ENCODE measurements at places on chromosomes 6 and 20.

DNA sequence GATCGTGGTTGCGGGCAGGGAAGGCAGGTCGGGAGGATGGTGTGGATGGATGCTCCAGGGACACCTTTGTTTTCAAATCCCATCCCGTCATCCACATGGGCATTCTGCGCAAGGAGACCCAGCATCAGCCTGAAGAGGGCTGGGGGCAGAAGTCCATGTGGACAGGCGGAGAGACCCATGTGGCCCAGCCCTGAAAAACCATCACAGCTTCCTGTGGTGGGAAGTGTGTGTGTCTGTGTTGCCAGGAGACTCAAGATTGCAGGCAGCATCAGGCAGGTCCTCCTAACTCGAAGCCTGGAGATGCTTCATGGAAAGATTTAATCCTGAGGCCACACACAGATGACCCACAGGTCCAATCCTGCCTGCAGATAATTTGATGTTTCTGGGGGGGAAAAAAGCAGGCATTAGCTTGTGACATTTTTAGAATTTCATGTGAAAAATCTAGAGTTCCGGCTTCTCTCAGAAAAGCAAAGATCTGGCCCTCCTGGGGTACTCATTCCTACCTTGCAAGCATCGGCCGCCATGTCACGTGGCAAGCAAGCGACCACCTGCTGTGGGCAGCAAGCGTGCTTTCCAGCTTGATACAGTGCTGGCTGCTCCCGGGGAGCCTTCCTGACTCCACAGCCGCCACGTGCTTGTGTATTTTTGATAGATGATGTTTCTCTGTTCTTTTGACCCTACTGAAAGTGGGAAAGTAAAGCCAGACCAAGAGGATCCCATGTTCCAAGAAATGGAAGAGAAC lies 25.8 kb downstream of the BCAS4 start:
- DNase-seq, result no peak

DNA sequence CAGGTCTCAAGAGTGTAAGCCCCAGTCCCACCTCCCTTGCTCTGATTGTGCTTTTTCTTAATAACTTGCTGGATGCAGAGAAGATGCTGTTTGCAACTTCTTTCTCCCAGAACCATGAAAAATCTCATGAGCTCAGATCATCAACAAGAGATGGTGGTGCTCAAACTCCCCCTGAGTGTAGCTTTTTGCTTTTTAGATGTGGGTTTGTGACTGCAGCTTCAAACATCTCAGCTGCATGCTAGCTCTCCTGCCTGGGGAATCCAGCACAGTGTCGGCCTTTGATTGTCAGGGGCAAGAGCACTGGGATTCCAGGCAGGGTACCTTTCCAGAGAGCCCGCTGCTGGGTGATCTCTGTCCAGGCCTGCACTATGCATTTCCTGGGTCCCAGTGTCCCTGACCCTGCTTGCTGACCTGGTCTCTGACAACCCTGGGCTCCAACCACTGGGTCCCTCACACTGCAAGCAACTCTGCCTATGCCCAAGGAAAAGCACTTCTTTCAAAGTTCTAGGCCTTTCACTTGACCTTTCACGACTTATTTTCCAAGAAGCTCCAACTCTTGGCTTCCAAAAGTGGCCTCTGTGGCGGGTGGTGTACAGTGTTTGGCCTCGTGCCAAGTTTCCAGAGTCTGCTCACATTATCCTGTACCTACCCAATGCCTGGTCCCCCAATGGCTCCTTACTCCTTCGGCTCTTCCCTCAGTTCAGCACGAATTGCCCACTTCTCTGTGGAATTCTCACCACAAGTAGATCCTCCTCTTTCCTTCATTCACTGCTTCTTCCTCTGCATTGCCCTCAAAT lies 69.7 kb upstream of the LY86 start:
- no peak for DNase-seq

GRCh38 chr6:145491126-145491525 lies 244.2 kb downstream of the EPM2A start:
- no peak for DNase-seq

DNA sequence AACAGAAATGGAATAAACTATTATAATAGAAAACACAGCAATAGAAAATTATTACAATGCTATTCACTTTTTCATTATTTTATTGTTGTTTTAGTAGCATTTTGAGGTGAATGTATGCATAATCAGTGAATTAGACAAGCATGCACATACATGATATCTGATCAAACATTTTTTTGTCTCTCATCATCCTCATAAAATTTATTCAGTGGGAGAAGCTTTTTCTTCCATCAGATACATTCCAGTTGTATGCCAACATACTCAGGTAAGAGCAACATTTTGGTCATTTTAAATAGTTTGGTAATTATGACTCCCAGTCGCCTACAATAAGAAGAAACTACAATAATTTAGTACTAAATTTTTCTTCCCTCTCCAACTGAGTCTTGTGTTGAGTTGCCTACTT lies 44.5 kb downstream of the ADGRF1 start:
- DNase-seq, result no peak

- DNase-seq, result no peak
These were observed 80.1 kb downstream of the DLL1 start for GRCh38 chr6:170210651-170211403.

DNA sequence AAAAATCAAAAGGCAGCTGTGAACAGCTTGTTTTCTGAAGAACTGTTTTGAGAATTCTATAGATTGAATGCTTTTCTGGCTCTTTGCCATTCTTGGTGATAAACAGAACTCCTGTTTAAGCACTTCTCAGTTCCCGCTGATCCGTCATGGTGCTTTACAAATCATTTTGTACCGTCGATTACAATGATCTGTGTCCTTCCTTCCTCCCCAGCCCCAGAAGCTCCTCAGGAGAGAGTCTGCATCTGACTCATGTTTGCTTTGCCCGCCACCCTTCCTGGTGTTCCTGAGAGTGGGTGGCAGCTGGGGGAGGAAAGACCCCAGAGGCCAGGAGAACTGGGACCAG lies 538.6 kb upstream of the MARCKS start:
- no peak for DNase-seq

- no peak for DNase-seq
These were observed 206.8 kb upstream of the ZNF217 start for GRCh38 chr20:53800418-53800817.

GRCh38 chr6:90397929-90398674 lies 101.5 kb upstream of the BACH2 start:
- DNase-seq, result peak; percentile 68
